ENCODE measurements at places on chromosomes 6 and 20.
A peak's percentile ranks its signal among the peaks of the same experiment; 100 is the strongest.

- DNase-seq: peak; percentile 8
These were observed 10.1 kb upstream of the HDAC2 start for GRCh38 chr6:113980937-113981554.

- DNase-seq: peak; percentile 93
These were observed 123.0 kb downstream of the SLC16A10 start for GRCh38 chr6:111210194-111210728.

GRCh38 chr6:160975162-160975561, 16.4 kb upstream of the MAP3K4 start:
- DNase-seq: no peak

GRCh38 chr20:53608071-53608455, 14.4 kb upstream of the ZNF217 start:
- DNase-seq: no peak

DNA sequence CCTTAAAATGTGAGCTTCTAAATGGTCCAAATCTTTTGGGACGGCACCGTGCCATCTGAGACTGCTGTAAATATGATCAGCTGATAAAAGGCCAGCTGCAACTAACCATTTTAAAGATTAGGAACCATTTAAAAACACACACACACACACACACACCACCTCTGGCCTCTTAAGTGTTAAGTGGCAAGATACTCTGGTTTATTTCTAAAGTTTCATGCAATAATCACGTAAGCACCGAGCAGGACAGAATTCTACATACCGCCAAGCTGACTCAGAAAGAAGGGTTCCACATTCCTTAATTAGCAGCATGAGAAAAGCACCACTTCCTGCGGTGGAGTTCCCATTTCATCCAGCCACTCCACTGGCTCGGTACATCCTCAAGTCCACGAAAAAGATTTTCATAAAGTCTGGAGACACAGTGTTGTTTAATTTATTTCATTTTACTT, 17.8 kb upstream of the ZNF217 start:
- DNase-seq: peak; percentile 79

All from inflammatory macrophage (primary cell).